GM12878 (cell line): ENCODE measurements at places on chromosomes 2 and 18.

DNA sequence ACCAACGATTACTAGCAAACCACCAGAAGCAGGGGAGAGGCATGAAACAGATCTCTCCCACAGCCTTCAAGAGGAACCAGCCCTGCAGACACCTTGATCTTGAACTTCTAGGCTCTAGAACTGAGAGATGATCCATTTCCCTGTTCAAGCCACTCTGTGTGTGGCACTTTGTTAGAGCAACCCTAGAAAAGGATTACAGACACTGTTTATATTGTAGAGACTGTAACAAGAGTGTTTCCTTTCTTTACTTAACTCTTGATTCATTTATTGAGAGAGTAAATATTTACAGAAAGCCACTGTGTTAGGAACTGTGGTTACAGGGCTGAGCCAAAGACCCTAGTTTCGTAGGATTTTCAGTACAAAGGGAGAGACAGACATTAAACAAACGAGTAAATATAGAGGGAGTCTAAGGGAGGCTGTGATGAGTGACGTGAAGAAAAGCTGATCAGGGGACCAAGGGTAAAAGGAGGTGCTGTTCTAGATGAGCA is 10.9 kb downstream of the CCDC68 start:
- no peak for DNase-seq

GRCh38 chr2:218748741-218749441 is 33.1 kb upstream of the CYP27A1 start:
- DNase-seq, result no peak

- DNase-seq, result peak; percentile 71
Measured at GRCh38 chr2:12032398-12032797, 286.0 kb downstream of the LPIN1 start.

- DNase-seq, result no peak
Measured at GRCh38 chr2:152433289-152433688, 98.3 kb downstream of the FMNL2 start.
